ENCODE measurements at places on chromosomes 1 and 21.

DNA sequence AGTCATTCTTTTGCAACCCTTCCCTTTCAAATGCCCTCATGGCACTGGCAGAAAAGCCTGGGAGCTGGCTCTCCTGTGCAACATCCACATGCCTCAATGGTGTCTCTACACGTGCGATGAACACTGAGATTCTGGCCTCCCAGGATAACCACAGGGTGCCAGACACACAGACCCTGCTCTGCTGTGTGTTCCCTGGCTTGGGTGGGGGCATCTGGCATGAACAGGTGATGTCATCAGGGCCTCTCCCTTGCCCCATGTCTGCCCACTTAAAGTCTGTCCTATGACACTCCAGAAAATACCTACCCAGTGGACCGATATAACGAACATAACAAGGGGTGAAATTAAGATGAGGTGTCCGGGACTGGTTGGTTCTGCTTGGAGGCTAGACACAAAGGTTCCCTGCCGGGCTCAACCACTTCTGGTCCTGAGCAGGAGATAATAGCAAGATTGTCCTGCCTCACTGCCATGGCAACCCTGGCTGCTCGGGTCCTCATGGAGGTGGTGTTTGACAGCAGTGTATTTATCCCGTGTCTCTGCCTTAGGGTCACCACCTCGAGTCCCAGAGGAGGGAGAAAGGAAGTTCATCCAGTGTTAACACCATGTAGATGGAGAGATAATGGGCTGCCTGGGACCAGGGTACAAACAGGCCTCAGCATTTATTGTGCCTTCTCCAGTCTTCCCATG, 19.3 kb downstream of the INSRR start:
- no peak for DNase-seq

- no peak for DNase-seq
These were observed 854 bp downstream of the MYCL start for GRCh38 chr1:39900662-39901463.

DNA sequence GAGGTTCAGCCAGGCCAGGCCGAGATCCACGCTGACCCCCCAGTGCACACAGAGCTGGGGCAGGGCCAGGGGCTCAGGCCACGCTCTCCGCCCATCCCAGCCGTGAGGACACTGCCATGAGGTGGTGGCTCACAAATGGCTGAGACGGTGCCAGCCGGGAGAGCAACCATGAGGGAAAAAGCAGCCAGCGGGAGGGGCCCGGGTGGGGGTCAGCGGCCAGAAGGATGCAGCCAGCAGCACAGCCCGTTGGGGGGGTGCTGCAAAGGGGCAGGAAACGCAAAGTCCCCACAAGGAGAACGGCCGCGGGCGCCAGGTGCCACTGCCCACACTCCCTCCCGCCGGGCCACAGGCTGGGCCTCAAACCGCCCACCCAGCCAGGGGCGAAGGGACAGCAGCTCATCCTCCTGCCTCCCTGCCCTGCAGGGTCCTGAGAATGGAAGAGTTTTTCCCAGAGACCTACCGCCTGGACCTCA, 8.3 kb downstream of the TTLL10 start:
- no peak for DNase-seq

- DNase-seq, result no peak
These were observed 1.2 kb downstream of the SARS1 start for GRCh38 chr1:109214695-109215623.

DNA sequence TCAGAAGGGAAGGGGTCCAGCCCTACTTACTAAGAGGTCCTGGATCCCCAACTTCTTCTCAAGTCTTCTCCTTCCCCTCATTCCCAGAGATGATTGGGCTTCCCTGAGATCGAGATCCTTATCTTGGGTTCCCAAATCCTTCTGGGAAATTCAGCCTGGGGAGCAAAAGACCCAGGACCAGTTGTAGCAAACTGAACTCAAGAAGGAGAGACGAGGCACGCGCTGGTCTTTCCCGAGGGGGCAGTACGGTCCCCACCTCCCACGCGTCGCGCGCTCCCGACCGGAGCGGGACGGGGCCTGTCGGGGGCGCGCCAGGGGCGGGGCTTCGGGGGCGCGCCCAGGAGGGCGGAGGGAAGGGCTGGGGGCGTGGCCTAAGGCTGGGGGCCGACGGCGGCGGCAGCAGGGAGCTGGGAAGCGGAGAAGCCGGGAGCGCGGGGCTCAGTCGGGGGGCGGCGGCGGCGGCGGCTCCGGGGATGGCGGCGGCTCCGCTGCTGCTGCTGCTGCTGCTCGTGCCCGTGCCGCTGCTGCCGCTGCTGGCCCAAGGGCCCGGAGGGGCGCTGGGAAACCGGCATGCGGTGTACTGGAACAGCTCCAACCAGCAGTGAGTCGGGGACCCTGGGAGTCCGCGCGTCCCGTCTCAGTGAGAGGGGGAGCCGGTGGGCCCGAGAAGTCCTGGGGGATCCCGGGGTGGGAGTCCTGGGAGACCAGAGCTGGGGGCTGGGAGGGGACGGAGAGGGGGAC, at the start of gene EFNA3:
Gene EFNA3 (plus strand): TSS at position 369 of the 741 bp plus-strand sequence. CDS start 105 bp downstream, at position 474.
- DNase-seq, result peak; percentile 60

- DNase-seq, result no peak
These were observed 31.2 kb upstream of the CFAP126 start for GRCh38 chr1:161398900-161399256.

GRCh38 chr1:56284928-56285327, 294.4 kb downstream of the PLPP3 start:
- DNase-seq, result no peak

GRCh38 chr1:92929461-92929860, 31.8 kb downstream of the DIPK1A start:
- DNase-seq, result no peak

DNA sequence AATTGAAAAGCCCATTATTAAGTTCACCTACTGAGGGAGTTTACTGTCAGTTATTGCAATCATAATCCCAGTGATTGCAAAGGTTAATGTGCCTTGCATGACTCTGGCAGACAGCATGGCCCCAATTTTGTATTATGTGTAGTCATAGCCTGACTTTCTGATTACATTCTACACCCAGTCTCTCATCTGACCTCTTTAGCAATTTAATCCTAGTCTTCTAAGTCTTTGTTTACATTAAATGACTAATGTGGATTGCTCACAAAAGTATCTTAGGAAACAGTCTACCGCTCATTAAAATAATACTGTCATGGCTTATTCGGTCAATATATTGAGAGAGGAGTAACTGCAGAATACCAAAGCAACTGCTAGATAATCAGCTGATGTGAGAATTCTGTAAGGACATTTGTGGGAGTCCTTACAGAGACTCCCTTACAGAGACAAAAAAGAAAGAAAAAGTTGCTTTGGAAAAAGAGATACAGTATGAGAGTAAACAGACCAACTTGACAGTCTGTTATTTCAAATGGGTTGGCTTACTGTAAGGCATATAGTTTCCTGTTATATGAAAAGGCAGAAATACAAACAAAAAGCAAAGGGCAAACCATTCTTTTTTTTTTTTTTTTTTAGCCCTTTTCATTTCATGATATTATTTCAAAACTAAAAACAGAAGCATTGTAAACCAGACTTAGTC, 42.8 kb downstream of the SMG7 start:
- no peak for DNase-seq

GRCh38 chr1:40404670-40405462, 31.3 kb downstream of the SMAP2 start:
- no peak for DNase-seq

- no peak for DNase-seq
These were observed 70.0 kb upstream of the BCAR3 start for GRCh38 chr1:93751377-93752250.

- DNase-seq, result no peak
These were observed 129.9 kb upstream of the CD34 start for GRCh38 chr1:208040821-208041297.

DNA sequence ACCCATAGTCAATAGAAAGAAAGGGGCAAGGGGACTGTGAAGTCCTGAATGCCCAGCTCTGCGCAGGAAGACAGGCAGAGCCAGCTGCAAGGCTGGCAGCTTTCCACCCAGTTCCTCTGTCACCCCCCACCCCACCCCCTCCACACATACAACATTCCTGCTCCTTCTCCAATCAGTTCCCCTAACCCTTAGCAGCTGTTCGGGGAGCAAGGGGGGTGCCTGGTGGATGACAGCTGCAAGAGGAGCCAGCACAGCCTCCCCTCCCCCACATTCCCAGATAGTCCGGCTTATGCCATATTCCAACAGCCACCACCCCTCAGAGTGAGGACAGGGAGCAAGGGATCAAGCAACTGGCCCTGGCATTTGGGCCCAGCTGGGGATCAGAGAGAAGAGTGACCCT, 9.7 kb downstream of the ARHGEF2 start:
- DNase-seq, result no peak

DNA sequence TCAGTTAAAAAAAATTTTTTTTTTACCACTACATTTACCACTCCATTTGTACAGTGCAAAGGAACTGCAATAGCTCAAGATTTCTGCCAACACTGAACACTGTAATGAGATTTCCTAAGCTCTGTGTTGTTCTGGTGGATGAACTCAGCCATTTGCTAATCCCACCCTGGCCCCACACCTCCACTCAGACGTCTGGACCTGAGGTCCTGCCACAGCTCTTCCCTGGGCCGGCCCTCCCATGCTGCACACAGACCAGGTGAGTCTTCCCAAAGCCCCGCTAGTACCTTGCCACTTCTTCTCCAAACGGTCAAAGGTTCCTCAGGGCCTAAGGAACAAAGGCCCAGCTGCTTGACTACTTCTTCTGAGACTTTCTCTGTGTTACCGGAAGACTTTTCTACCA, 56.4 kb downstream of the SLC45A1 start:
- DNase-seq, result no peak

- DNase-seq, result no peak
These were observed 107.6 kb downstream of the LHX9 start for GRCh38 chr1:198024782-198025181.

DNA sequence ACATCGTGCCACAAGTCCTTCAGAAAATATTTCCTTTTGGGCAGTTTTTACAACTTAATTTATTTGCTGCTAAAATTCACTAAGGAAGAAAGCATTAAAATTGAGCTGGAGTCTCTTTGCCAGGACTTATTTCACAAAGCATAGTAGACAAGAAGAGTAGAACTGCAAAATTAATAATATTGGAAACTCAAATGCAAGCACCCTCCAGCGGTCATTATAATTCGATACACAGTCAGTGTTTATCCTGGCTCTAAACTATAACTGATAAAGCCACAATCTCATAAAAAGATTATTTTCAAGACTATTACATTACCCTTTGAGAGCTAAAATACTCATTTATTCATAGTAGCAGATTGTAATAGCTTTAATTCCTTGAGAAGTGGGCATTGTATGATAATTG, 655.4 kb downstream of the RWDD3 start:
- DNase-seq, result no peak

DNA sequence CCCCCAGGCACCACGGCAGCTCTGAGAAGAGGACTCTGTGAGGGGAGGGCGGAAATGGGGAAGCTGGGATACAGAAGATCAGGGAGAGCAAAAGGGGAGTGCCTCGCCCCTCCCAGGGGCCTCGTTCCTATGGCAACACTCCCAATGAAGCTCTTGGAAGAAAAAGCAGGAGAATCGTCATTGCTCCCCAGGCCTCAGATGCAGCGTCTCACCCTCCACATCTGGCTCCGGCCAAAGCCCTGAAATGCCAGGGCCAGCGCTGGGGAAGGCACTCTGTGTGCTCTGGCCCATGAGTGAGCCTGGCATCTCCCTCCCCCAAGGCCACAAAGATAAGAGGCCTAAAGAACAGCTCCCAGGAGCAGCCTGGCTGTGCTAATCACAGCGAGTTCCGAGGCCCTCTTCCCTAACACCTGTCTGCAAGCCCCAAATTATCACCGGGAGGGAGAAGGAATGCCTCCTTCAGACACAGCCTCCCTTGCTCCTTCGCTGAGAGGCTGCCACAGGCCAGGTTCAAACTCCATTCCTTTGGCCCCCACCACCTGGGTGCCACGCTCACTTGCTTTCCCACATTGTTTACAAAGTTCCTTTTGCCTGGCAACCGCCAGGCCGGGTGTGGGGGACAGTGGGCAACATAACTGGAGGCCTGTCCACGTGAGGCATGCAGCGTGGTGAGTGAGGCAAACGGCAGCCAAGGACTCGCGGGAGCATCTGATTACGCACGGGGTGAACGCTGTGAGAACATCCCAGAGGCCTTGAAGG, 27.8 kb downstream of the ECE1 start:
- DNase-seq, result no peak

DNA sequence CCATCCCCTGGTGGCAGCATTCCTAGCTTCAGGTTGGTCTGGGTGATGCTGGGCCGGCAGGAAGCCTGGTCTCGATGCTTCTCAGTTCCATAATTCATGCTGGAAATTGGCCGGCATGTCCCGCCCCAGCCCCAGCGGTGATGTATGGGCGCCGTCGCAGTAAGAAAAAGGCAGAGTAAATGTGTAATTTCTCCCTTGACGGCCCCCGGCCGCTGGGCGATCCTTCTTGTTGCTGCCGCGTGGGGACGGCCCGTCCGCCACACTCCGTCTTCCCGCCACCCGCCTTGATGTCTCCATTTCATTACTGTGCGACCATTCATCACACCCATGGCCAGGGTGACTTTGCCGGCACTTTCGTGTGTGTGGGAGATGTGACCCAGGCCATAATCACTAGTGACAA, 8.5 kb downstream of the DMAP1 start:
- DNase-seq, result no peak

GRCh38 chr1:91672601-91673161, 172.0 kb downstream of the CDC7 start:
- no peak for DNase-seq

- no peak for DNase-seq
These were observed 73.6 kb downstream of the GNG12 start for GRCh38 chr1:67759692-67760029.

GRCh38 chr1:1616045-1616790, 918 bp downstream of the MIB2 start:
- DNase-seq, result peak; percentile 23

DNA sequence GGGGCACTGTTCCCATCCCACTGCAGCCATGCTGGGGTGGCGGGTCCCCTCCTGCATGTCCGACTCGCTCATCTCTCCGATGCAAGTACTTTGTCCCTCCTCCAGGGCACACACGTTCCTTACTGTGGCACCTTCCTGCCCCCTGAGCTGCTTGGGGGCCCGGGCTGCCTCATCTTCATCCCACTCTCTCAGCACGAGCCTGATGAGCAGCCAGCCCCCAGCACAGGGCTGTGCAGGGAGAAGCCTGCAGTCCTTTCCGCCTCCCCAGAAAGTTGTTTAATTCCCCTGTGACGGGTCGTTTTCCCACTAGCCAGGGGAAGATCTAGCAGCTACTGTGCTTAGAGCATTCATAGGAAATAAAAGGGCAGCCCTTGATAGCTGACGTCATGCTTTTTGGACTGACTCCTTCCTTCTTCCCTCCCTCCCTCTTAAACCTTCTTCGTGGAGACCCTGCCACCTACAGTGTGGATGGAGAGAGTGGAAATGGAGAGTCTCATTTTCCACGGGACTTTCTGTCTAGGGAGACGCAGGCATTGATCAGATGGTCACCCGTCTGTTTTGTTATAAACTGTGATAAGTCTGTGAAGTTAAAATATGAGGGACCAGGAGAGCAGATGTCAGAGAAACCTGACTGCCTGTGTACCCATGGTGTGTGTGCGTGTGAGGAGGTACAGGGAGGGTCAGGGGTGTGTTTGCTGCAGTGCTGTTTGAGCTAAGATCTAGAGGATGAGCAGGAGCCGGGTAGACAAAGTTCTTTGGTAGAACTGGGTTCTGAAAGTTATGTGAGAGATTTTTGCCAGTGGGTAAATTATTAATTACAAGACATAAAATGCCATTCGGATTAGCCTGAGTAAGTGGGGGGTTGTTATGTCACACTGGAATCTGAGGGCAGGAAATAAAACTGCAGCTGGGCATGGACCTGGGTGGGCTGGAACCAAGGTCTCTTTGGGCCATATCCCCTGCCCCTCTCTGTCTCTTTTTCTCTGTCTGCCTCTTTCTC, 34.3 kb downstream of the GPR137B start:
- no peak for DNase-seq

GRCh38 chr1:118302145-118302544, 117.1 kb upstream of the SPAG17 start:
- no peak for DNase-seq
